ENCODE measurements at places on chromosomes 3 and 15.

GRCh38 chr15:67132276-67132675, 66.9 kb downstream of the SMAD3 start:
- no peak for DNase-seq

DNA sequence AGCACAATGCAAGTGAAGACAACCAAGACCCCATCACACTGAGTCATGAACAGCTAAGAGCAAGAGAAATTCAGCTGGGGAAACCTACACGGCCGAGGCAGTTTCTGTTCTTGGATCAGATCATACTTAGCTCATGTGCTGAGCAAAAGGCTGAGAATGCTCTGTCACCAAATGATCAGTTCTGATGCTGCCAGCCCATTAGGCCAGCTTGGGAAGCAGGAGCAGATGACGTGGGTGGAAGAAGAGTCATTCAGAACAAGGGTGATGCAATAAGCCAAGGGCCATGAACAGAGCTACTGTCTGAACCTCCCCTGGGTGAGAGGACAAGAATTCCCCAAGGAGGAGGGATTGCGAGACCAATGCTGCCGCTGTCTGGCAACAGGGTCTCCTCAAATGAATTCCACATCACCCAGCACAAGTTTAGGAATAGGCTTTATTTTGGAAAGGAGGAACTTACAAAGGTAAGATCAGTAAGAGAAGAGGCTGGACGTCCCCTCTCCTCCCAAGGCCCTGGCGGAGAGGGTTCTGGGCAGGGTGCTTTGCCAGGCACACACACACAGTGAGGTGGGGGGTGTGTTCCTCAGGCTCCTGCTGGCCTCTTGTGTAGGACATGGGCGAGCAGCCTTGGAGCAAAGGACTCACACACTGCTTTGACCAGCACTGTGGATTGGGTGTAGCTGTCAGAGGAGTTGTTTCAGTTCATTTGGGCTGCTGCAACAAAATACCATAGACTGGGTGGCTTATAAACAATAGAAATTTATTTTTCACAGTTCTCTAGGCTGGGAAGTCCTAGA, 65.6 kb upstream of the CTXND1 start:
- no peak for DNase-seq

- no peak for DNase-seq
These were observed 121.8 kb downstream of the SSR3 start for GRCh38 chr3:156433138-156433537.

DNA sequence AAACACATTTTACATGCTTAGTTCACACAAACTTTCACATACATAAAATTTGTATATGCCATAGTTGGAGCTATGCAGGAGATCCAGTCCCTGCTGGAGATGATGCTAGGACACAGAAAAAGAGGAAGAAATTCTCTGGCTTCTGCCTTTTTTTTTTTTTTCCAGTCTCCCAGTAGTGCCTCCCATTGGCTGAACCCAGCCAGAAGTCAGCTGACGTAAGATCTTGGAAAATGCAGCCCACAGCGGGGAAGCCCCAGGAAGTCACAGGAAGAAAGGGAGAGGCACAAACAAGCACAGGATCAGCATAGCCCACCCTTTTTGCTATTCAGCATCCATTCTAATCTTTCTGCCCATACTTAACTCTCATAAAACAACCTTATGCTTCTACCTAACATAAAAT, 38.5 kb downstream of the SCN11A start:
- no peak for DNase-seq
